Activated T-cell treated with anti-CD3 and anti-CD28 coated beads, Interleukin-2, amount 50 U/mL, for 72 hours (primary cell): ENCODE measurements at places on chromosomes 4 and X.

GRCh38 chr4:52704133-52704532, 45.0 kb upstream of the USP46 start:
- no peak for DNase-seq

DNA sequence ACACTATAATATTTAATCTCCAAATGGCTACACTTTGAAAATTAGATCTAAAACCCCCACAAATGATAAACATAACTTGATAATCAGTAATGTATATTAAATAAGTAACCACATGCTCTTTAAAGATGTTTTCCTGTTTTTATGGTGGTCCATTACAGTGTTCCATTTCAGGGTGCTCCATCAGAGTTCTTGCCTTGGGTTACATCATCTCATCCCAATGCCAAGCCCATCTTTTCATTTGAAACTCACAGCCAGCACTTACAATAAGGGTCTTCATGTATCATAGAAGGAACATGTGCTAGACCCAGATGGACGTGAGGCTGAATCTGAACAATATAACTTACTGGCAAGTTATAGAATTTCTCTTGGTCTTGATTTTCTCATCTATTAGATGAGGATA, 10.5 kb upstream of the PAQR3 start:
- no peak for DNase-seq

- DNase-seq, result no peak
Measured at GRCh38 chr4:128737098-128737513, 72.4 kb upstream of the JADE1 start.

DNA sequence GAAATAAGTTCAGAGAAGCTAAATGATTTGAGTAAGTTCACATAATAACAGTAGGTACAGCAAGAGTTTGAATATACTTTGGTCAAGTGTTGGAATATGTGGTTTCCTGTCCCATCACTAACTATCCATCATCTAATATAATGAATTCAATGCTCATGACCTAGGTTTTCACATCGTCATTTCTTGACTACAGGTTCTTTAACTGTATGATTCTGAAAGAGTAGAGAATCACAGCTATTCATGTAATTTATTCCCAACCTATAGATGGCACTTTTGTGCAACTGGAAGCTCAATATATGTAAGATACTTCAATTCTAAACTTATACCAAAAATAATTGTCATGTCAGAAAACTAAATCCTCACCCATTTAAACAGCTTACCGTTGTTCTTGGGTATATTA, 53.1 kb downstream of the TIGD2 start:
- no peak for DNase-seq

GRCh38 chr4:83771113-83771705, 235.3 kb downstream of the GPAT3 start:
- peak; percentile 5 for DNase-seq

DNA sequence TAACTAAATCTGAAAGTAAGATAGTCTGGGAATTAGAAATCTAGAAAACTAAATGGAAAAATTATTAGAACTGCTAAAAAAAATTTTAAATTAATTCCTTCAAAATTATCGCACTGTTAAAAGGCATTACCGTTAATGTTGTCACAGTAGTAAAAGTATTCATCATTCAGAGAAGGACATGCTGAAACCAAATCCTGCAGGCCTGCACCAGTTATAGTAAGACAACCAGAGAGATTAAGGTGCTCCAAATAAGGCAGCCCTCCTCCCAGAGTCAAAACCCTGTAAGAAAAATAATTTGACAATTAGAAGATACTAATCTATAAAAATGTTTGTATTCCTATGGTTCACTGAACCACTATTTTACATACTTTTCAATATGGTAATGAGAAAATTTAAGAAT, 43.0 kb downstream of the FBXL5 start:
- DNase-seq, result no peak
